ENCODE measurements at places on chromosomes 16 and 17.

DNA sequence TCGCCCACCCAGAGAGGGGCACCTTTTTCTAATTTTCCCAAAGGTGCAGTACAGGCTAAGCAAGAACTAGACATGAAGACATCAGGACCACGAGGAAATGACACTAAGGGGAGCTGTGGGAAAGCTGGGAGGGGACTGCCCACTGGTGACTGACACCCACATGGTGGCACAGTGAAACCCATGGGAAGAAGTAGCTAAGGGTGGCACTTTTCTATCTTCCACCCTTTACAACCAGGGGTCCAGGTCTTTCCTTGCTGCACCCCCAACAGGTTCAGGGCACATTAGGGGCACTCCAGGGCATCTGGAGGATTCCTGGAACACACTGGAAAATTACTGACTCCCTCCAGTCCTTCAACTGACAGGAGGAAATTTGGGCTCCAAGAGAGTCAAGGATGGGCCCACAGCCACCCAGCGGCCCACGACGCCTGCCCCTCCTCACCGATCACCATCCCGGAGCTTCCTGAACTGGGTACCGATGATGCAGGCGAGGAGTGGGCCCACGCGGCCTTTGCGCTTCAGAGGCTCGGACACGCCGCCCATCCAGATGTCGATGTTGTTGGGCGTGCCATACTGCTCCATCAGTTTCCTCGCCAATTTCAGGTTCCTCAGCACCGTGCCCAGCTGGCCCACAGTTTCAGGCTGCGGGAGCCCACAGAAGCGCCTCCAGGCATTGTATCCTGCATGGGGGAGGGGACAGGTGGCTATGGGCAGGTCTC, 9.4 kb downstream of the MPO start:
- no peak for DNase-seq

DNA sequence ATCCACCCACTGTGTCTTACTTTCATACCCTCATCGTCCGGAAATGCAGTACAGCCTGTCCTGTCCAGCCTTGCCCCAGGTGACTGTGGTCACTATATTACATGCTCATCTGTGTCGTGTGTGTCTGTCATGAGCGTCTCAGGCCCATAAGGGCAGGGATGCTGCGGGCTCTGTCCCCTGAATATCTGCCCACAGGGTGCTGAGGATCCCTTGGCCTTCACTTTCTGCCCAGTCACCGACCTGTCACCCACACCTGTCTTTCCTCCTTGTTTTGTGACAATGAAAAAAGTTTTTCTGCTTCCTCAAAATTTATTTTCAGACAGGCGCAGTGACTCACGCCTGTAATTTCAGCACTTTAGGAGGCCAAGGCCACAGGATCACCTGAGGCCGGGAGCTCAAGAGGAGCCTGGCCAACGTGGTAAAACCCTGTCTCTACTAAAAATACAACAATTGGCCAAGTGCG, 1.4 kb upstream of the CTRB1 start:
- no peak for DNase-seq

DNA sequence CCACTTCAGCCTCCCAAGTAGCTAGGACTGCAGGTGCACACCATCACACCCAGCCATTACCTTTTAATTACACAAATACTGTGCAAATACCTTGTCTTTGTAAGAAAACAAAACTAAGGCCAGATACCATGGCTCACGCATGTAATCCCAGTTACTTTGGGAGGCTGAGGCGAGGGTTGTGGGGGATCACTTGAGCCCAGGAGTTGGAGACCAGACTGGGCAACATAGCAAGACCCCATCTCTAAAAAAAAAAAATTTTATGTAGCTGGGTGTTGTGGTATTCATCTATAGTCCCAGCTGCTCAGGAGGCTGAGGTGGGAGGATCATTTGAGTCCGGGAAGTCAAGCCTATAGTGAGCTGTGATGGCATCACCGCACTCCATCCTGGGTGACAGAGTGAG, 151.6 kb downstream of the CLEC16A start:
- no peak for DNase-seq

DNA sequence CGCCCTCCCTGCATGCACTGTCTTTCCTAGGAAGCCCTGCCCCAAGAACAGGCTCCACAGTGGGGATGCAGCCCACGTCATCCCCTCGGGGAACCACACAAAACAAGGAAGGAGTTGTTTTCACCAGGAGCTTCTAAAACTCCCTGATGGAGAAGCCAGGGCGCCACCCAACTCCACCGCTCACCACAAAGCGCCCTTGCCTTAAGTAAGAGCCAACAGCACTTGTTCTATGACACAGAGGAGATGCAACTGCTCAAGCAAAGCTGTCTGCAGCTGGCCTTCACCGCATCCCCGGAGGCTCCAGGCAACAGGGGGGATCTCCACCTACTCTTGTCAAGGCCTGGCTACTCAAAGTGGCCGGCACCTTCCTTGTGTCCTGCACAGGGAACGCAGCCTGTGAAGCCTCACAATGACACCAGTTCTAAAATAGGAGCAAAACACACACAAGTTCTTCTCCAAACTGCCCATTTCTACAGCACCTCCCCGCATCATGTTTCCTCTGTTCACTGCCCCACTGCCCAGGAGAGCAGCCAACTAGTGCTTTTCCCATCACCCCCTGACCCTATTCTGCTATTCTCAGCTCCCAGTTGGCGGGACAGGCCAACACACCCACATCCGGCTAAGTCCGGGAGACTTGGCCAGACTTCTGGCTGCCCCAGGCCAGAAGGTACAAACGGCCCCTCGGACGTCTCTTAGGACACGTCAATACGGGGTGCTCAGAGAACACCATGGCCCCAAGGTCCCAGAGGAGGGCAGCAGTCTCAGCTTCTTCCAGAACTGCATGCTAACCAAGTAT, 24.2 kb downstream of the MPG start:
- DNase-seq: no peak

GRCh38 chr16:22813948-22814710, at the start of gene HS3ST2:
Gene HS3ST2 (plus strand): TSS chr16:22814162. CDS start chr16:22814611, 449 bp downstream.
- peak; percentile 37 for DNase-seq

GRCh38 chr17:34009912-34010311, 245.2 kb upstream of the CCL2 start:
- DNase-seq: no peak

DNA sequence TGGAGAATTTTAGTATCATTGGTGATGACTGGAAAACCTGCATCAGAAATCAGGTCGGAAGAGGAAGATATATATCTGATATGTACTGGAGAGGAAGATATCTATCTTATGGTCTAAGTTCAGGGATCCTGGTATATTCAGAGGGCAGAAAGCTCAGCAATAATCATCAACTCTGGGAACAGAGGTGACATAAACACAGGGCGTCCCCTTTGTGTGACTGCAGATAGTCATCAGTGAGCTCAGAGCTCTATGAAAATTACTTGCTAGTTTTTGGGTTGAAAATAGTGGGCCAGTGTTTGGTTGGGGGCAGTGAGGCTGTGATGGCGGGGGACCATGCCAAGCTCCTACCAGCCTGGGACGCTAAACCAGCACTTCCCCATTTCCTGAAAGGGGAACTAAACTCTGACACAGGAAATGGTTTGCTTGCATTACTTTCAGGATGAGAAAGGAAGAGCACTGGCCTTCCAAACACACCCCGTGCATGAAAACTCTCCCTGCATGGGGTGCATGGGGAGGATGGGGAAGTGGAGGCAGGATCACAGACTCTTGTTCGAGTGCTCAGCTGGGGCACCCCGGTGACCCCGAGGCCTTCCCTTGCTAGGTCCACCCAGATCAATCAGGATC, 15.8 kb downstream of the NOD2 start:
- no peak for DNase-seq

- no peak for DNase-seq
Observed at GRCh38 chr16:57916735-57917438, 54.0 kb downstream of the CNGB1 start.

DNA sequence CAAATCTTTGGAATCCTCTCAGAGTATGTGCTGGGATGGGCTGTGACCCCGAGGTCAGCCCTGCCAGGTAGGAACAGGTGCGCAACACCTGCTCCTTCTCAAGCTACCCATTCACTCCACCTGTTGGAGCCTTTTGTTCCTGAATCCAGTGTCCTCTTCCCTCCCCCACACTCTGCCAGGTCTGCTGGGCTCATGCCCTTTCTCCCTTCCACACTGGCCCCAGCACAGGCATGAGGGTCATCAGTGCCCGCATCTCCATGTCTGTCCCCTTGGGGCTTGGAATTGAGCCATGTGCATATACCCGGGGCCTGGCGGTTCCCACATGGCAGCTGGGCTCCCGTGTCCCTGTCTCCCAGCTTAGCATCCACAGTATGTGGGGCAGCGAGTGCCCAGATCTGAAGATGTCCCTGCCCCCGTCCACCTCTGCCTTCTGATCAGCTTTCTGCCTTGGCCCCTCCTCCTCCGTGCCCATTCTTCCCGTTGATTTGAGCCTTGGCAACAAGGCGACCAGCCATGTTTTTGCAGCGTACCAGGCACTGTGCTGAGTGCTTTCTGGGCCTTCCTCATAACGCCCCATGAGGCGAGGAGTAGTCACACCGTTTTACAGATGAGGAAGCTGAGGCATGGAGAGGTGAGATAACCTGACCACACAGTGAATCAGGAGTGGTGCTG, 102.2 kb downstream of the RAP1GAP2 start:
- DNase-seq: no peak

- DNase-seq: no peak
Observed at GRCh38 chr16:16126896-16127295, 96.4 kb downstream of the ABCC6 start.

GRCh38 chr17:35898283-35899070, 18.3 kb upstream of the CCL5 start:
- no peak for DNase-seq

DNA sequence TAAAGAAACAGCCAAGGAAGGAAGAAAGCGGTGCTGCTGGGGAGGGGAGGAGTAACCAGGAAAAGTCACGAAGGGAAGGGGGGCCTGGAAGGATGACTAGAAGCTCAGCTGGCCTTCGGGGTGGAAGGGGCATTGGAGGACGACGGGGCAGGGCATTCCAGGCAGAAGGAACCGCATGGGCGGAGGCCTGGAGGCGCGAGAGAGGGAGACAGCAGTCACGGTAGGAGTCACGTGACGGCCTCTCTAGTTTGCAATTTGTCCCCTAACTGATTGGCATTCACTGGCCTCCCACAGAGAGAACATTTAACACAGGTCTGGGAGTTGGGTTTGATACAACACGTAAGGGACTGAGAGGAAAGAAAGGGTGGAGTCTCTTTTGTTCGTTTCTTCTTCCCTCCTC, 63.9 kb downstream of the RTN4RL1 start:
- no peak for DNase-seq

GRCh38 chr16:69093974-69094373, 11.5 kb upstream of the HAS3 start:
- no peak for DNase-seq

DNA sequence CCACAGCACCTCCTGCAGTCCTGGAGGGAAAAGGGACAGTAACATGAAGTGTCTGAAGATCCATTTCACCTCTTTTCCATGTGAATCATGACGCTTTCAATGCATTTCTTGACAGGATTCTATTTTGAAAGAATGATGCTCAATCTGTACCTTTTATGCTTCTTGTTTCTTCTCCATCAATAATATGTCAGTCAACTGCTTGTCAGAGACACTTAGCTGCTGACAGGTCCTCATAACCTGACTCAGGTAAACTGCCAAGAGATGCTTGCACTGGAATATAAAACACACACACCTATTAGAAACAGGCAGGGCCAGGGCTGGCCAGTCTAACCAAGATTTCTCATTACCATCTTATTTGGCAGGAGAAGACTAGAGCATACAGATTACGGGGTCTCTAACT, 21.6 kb downstream of the ZSWIM7 start:
- DNase-seq: no peak

DNA sequence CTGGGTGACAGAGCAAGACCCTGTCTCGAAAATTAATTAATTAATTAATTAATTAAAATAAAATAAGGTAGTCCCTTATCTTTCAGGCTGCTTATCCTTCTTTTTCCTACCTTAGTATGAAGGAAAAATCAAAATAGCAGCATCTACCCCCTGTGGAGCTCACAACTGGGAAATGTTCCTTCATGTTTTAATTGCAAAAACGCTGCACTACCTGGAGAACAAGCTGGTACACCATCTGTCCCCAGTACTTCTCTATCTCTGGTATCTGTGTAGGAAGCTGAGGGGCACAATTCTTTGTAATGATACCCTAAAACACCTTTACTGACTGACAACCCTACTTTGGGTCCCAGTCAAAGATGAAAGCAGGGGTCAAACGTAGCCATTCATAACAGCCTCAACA, 55.1 kb upstream of the MNT start:
- no peak for DNase-seq

DNA sequence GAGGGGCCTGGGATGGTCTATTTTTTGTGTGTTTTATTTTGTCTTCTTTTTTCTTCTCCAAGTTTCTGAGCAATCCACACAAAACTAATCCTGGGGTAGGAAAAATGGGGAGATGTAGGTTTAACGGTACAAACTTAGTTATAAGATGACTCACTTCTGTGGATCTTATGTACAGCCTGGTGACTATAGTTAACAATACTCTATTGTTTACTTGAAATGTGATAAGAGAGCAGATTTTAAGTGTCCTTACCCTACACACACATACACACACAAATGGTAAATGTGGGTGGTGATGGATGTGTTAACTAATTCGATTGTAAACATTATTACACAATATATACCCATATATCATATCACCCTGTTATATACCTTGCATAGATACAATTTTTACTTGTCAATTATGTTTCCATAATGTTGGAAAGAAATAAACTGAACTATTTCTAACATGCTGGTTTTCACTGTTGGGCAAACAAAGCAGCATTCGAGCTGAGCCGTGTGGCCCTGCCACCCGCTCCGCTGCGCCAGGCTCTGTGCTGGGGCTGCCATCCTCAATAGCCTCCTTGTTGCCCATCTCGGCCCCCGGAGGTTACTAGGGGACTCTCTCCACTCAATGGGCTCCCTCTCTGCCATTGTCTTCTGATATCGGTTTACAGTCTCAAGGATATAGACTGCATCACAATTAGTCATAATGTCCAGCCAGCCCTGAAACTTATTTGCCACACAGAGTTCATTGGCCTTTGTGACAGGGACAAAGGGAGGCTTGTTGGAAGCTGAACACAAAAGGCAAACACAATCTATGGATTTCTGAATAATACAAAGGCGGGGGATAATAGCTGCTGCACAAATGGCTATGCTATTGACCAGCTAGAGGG, 380.3 kb upstream of the MAF start:
- DNase-seq: no peak

- DNase-seq: peak; percentile 69
Observed at GRCh38 chr17:68291836-68292688, 767 bp downstream of the ARSG start.

DNA sequence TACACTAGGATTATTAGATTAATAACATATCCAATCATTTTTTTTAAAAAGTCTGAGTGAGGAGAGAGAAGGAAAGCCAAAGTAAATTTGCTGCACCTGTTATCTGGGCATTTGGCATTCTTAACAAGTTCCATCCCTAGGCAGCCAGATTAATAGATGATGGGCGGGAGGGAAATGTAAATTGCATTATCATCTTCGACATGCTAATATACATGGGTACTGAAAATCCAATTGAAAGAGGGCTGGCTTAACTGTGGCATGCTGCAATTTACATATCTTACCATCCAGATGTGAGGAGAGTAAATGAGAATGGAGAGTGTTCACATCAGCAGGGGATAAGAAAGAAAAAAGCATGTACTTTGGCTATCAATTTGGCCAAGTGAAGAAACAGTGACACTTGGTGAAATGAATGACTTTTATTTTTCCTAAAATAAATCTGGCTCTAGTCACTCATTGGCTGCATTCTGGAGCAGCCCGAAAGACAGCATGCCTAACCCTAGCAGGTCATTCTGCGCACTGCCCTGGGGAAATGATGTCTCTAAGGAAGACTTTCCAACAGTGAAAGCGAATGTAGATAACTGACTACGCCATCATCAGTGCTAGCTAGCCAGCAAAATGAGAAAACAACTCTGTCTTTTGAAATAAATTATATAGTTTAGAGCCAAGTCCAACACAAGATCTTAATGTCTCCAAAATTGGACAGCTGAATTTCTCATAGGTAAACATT, 57.9 kb downstream of the HYDIN start:
- no peak for DNase-seq

Measured in right hindlimb (tissue), 1 donor.